ENCODE measurements at places on chromosomes 7 and 10.

- no peak for DNase-seq
Measured at GRCh38 chr10:36629476-36629875, 495.9 kb upstream of the ANKRD30A start.

DNA sequence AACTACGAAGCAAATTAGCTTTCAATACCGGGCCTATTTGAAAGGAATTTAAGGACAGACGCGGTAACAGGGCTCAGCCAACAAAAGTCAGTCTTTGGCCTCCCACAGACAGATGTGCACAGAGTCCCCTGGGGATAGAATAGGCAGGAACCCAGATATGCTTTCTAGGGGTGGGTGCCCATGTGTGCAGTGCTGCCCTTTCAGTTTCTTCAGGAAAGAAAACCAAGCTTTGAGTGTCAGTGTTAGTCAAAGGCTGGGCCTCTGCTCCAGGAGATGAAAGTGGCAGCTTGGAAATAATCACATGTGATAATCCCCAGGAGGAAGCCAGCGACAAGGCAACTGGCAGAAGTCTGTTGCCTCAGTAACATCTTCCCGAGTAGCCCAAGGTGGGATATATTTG is 43.8 kb upstream of the CSTF2T start:
- no peak for DNase-seq

GRCh38 chr10:71597821-71598498 is 121.6 kb downstream of the C10orf105 start:
- DNase-seq, result no peak

DNA sequence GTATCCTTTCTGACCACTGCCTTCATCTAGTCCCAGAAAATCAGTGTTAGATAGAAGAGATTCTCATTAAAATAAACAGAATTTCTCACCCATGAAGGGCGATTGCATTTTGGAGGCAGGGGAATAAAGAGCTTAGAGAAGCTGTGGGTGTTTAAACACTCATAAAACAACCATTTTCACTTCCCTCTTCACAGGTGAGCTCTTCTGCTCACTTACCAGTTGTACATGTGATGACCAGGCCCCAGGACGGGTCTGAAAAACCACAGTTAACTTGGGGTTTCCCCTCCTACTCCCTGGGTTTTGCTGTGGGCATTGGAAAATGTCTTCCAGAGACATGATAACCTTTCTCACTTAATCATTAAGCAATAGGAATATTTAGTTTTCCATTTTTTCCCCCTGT is 411.6 kb upstream of the DPP6 start:
- no peak for DNase-seq

- no peak for DNase-seq
Measured at GRCh38 chr10:47376522-47377220, 7.4 kb downstream of the ZNF488 start.

- no peak for DNase-seq
Measured at GRCh38 chr7:10205696-10206095, 768.0 kb upstream of the PHF14 start.

DNA sequence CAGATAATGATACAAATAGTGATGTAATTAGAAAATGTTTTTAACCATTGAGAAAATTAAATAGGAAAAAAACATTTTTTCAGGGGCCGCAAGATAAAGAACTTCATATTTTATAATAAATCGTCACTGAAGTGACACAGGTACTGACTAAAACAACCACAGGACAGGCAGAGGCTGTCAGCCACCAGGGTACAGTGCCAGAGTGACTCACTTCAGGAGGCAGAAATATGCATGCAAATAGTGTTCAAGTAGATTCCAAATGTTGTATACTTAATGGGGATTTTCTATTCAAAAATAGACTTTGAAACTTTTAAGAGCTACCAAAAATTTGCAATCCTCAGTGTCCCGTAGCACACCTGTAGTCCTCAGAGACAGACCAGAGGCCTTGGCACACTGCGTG is 68.6 kb downstream of the FRMPD2 start:
- no peak for DNase-seq

DNA sequence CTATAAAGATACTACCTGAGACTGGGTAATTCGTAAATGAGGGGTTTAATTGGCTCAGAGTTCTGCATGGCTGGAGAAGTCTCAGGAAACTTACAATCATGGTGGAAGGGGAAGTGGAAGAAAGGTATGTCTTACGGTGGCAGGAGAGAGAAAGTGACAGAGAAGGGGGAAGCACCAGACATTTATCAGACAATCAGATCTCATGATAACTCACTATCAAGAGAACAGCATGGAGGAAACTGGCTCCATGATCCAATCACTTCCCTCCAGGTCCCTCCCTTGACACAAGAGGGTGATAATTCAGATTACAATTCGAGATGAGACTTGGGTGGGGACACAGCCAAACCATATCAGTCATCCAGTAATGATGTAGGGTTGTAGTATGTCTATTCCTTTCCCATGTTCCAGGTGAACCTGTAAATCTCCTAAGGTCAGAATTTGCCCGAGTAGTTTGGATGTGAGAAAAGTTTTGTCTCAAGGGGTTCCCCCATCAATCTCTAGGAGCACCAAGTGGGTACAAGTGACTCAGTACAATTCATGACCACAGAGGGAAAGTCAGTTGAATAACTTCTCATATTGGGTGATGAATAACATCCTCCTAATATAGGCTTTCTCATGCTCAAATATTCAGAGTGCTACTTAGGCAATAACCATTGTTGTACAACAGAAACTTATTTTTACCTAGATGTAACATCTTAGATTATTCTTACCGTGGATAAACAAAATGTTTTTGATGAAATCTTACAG is 39.7 kb upstream of the MTPN start:
- no peak for DNase-seq

GRCh38 chr7:151435103-151435916 is 4.6 kb downstream of the CRYGN start:
- DNase-seq, result no peak

GRCh38 chr7:11341285-11341944 is 367.7 kb downstream of the PHF14 start:
- peak; percentile 42 for DNase-seq

DNA sequence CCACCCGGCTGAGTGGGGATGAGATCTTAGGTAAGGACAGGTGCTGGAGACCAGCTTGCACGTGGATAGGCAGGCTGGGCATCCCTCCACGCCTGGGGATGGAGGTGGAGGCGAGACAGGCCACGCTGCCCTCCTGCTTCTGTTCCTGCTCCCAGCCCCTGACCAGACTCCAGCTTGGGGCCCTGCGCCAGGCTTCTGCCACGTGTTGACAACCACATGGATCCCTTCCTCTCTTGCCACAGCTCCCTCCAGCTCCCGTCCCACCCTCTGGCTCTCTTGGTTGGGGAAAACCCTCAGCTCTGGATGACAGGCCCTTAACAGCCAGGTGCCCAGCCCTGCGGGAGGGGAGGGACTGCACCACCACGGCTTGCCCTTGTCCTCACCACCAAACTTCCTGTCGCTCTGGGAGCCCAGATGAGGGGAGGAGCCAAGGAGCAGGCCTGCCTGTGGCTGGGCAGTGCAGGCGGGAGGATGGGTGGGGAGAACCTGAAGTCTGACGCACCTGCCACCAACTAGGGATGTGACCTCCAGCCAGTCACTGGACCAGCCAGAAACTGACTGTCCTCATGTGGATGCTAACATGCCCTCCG is 36.0 kb downstream of the KCNH2 start:
- DNase-seq, result peak; percentile 77

DNA sequence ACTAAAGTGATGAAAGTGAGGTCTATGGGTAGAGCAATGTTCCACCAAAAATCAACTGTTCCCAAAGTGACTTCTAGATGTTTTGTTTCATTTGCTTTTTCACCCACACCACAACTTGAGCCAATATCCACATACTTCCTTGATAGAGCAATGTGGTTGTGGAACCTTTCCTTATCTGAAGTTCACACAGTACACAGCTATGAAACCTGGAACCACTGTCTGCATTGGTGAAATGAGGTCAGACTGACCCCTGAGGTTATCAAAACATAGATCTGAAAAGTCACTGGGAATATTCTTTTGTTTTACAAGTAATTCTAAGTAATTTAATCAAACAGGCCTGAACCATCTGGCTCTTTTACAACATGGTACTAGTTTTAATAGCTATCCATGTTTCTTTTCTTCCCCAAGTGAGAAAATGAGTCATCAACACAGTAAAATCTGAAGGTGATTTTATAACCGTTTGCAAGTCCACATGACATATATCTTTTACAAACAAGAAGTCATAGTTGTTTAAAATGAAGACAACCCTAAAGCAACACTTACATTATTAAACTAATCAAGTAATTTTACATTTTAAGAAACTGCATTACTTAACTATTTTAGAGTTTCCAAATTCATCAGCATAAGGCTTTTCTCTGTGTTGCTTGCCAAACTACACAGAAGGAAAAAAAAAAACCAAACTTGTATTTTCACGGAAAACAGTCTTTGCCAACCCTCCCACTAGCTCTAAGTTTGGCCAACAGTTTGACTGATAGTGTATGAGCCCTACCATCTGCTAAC is 80.3 kb downstream of the LRRC17 start:
- DNase-seq, result no peak

GRCh38 chr10:117496031-117496430 is 46.5 kb upstream of the EMX2 start:
- DNase-seq, result no peak

DNA sequence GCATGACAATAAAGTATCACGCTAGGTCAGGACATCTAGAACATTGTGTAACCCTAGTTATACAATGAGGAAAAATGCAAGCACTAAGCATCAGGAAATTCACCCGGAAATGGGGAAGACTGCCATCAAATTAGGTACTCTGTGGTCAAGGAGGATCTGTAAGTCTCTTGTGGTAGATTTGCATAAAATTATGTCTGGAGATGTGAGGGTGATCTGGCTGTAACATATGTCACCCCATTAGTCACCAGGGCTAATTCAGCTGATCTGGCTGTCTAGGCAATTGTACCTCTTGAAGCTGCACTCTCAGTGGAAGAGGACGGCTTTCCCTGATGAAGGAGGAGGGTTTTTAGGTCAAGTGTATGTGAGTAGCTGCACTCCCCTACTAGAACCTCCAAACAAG is 14.8 kb downstream of the AKR1D1 start:
- no peak for DNase-seq

DNA sequence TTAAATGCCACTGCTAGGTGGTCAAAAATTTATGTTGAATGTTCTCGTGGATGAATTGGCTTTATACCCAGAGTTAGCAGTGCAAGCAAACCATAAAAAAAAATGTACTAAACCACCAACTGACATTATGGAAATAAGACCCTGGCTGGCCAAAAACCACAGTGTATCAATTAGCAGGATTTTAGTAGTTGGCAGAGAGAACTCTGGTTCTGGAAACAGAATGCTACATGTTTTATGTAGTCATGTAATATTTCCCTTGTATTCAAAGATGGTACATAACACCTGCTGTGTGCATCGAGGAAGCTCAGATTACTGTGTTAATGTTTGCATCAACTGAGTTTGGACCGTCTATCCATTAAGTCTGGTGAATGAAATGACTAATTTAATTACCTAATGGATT is 618.5 kb downstream of the CCSER2 start:
- DNase-seq, result peak; percentile 72

DNA sequence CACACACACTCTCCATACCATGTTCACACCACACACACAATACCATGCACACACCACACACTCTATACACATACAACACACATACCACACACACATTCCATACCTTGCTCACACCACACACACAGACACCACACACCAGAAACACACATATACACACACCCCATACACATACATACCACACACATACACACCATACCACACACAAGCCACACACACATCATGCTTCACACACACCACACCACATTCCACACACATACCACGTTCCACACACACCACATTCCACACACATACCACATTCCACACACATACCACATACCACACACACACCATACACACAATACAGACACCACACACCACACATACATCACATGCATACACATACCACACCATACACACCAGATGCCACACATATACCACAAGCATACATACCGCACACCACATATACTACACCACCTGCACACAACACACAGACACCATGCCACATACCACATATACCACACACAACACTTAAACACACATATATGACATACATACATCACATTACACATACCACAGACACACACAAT is 282.7 kb downstream of the POU6F2 start:
- no peak for DNase-seq

- no peak for DNase-seq
Measured at GRCh38 chr10:63437116-63437949, 28.4 kb downstream of the JMJD1C start.

DNA sequence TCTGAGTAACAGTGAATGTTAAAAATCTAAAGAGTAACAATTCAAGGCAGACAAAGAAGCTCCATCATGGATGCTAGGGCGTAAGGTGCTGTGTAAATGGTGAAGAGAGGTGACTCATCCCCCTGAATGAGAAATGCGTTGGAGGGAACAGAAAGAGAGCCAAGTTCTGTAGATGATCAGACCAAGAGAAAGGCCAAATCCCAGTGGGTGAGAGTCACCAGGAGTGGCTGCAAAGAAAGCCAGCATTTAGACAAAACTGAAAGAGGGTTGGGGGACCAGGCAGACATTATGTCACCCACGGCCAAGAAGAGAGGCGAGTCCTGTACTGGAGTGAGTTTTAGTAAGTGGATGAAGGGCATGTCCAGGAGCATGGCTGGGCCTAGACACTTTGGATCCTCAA is 153.1 kb downstream of the TRIL start:
- no peak for DNase-seq

GRCh38 chr7:45225948-45226335 is 68.4 kb downstream of the RAMP3 start:
- DNase-seq, result no peak

DNA sequence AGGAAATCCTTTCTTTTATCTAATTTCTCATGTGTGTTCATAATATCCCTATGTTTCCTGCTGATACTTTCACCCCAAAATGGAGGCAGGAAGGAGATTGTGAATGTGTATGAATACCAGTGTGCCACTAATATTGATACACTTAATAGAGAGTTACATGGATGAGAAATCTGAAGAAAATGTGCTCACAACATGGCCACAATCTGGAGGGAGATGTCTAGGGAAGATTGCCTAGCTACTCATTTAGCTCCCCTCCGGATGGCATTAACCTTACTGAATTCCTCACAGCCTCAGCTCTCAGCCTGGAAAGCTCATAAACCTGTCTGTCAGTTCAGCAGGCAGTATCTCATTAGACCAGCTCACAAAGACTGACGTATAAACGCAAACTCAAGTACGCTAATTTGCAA is 23.4 kb upstream of the DMTF1 start:
- DNase-seq, result peak; percentile 32

GRCh38 chr10:71001470-71001869 is 113.1 kb upstream of the PCBD1 start:
- no peak for DNase-seq

DNA sequence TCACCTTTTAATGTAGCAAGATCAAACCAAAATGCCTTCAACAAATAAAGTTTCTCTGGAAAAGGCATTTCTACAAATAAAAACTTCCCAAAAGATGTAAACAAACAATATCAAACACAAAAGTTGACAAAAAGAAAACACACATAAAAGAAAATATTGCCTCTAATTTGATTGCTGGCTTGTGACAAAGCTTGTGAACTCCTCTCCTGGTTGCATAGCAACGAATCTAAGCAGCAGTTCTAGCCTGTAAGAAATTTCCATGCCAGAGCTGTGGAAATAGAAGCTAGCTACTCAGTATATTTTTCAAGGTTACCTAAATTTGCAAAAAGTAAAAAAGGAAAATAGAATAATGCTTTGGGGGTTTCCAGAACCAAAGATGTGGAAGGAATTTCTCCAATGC is 173.9 kb upstream of the CDK1 start:
- DNase-seq, result peak; percentile 35

- DNase-seq, result no peak
Measured at GRCh38 chr10:42150428-42151061, 487.8 kb downstream of the ZNF33B start.

All from NCI-H1417 (cell line).